ENCODE measurements at places on chromosomes 12 and 14.

DNA sequence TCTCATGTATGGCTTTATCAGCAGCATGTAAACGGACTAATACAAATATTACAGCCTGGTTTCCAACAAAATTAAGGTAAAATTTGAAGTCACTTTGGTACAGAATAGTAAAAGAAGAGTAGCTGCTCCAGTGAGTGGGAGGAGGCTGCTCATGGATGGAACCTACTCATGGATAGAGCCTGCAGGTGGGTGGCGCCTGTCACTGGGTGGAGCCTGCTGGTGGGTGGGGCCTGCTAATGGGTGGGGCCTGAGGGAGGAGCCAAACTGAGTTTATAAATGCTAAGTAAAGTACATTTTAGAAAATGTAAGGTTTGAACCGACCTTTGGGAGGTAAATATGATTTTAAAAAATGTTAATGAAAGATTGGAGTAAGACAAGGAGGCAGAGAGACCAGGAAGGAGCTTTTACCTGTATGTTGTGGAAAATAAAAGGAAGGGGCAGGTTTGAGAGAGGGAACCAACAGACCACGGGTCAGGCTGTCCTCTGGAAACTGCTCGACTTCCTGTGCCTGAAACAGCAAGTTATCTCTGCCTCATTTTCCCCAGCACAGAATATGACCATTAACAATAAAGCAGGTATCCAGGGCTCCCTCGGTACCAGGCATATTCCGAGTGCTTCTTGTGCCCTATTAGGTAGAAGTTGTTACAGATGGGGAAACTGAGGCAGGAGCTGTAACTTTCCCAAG, 55.9 kb upstream of the SEL1L start:
- DNase-seq = no peak

DNA sequence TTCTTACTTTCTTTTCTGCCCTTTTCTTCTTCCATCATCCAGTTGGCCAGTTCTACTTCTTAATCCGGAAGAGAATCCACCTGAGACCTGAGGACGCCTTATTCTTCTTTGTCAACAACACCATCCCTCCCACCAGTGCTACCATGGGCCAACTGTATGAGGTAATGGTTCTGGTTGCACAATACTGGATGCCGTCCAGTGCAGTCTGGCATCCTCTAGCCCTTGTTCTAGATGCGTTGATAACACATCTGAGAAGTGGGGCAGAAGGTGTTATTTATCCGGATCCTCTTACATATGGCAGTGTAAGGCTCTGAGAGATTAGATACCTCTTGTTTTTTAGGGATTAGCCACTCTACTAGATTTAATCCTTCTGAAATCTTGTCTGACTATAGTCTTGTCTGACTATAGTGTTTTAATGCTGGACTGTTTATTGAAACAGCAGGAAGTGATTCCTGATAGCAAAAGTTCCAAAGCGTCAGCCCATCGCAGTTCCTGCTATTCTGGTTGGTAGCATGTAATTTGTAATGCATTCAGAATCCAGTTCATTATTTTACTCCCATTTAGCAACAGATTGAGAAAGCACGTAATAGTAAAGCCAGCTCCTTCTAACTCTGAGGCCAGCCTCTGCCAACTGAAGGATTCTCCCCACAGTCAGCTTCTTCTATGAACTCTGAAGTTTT, 7.9 kb downstream of the GABARAPL1 start:
- no peak for DNase-seq

DNA sequence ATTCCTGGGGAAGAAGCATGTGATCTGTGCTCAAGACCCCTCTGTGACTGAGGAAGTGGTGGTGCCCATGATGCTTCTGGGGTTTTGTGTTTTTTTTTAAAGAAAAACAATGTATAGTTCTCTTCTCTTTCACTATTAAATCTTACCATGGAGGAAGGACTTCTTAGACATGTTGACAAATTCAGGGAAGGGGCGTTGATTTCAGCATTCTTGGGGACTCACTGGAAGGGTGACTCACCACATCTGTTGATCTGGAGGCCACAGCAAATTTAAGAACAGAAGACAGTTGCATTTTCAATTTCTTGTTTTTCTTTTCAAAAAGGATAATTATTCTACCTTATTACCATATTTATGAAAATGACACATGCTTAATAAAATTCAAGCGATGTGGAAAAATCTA, 152.9 kb upstream of the RTL1 start:
- DNase-seq = no peak

DNA sequence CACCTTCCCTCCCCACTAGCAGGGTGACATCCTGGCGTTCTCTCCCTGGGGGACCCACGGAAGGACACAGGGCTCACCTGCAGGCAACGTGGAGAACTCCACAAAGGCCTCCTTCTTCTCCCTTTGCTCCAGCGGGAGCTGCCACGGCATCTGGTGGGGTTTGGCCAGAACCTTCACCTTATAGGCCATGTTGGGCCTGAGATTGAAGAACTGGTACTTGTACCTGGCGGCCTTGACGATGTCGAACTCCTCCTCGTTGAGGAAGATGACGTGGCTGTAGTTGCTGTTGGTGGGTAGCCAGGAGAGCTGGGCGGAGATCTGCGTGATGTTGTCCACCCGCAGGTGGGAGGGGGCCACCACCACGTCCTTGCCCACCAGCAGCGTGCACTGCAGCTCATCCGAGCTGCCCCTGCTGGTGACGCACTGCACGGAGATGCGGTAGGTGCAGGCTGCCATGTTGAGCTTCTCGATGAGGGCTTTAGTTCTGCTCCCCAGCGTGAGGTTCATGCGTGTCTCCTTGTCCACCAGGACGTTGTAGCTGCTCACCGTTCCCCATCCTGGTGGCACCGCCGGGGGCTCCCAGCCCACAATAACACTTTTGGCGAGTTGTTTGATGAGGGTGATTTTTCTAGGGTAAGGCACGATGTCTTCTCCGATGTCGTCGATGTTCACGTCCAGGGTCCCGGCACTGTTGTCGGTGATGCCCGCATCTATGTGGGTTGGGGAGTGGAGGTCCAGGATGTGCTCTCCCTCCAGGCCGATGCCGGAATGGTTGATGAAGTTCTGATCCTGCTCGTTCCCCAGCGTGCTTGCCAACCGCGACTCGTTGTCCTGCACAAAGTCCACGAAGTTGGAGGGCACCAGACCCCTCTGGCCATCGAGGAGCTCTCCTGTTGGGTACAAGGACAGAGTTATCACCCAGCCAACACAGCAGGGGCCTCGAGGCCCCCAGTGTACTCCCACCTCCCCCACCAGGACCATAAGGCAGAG, 104.4 kb downstream of the PIWIL1 start:
- no peak for DNase-seq

GRCh38 chr14:20754308-20754707, 8.6 kb downstream of the EDDM3A start:
- no peak for DNase-seq

- DNase-seq = no peak
Observed at GRCh38 chr12:50720501-50720900, 43.4 kb upstream of the ATF1 start.

GRCh38 chr12:122022393-122023338, 982 bp downstream of the BCL7A start:
- DNase-seq = peak; percentile 35

- DNase-seq = peak; percentile 75
Observed at GRCh38 chr12:57280211-57281062, 29.4 kb upstream of the STAC3 start.

DNA sequence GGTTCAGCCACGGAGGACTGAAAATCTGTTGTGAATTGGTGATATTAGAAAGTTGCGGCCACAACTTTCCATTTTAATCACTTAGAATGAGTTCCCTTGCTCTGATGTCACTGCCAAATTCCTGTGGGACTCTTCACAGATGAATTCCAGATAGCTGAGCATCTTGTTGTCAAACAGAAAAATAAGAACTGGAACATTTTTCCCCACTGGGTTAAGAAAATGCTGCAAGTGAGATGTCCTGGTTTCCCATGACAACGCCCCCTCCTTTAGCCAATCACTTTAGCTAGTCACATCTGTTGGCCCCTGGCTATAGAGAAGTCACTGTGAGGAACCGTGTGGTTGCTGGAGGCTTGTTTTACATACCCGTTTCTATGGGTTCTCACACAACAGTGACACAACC, 135.9 kb downstream of the KTN1 start:
- no peak for DNase-seq

DNA sequence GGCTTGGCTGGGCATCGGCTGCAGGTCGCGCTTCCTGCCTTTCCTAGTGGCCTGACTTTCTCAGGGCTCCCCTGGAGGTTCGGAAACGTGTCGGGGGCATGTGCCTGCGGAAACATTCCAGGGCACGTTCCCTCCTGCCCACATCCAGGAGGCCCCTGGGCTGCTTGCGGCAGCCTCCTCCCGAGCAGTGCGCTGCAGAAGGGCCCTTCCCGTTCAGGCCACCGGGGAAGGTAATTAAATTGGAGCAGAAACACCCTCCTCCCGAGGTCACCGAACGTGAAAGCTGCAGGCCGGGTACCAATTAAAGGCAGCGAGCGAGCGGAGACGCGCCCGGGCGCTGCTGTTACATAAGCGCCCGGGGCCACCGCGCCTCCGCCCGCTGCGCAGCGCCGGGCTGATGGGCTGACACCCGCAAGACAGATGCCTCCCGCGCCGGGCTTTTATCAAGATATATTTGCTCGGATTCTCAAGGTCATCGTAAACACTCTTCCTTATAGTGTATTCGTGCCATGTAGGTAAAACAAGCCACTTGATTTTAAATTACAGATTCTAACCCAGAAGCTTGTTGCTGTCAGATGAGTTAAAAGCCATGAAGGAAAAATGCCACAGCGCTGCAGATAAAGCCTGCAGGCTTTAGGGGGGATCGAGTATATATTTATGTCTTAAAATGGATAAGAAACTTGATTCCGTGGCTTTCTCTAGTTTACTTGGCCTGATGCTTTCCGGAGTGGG, 31.4 kb downstream of the SSPN start:
- no peak for DNase-seq

- DNase-seq = no peak
Observed at GRCh38 chr12:22250762-22251161, 83.7 kb downstream of the ST8SIA1 start.

GRCh38 chr12:113005762-113006161, 27.4 kb downstream of the OAS2 start:
- no peak for DNase-seq

GRCh38 chr12:3310271-3311026, 180.6 kb upstream of the PRMT8 start:
- DNase-seq = no peak

DNA sequence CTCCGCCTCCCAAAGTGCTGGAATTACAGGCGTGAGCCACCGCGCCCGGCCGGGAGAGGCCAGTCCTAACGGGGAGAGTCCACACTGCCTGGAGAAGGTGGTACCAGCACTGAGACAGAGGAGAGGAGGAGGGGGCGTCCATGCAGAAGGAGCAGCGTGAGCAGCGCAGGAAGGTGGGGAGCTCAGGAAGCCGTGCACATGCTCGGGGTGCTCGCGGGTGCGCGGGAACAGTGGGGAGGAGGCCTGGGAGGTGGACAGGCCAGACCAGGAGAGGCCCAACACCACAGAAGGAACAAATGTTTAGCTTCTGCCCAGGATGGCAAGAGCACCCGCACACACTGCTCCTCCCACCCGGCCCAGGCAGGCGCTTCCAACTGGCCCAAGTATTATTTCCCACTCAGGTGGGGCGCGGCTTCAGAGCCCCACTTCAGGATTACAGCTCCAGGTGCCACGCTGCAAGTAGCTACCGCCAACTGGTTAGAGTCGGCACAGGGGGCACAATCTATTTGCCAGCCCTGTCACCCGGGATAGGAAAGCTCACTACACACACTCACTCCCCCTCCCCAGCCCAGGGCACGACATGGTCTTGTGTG, 80.8 kb upstream of the BCL11B start:
- DNase-seq = no peak
